Activated CD4-positive, alpha-beta memory T cell treated with anti-CD3 and anti-CD28 coated beads, Interleukin-2, amount 10 ng/mL, durations not matched to agents 7 days and 5 days (primary cell): ENCODE measurements at places on chromosomes 11 and 22. TPM values are rescaled to one million over a fixed set of nuclear protein-coding genes. Genes with fewer than 3 reads are reported as not detected.

GRCh38 chr22:37734964-37735451, 38.2 kb downstream of the TRIOBP start:
- no peak for DNase-seq

DNA sequence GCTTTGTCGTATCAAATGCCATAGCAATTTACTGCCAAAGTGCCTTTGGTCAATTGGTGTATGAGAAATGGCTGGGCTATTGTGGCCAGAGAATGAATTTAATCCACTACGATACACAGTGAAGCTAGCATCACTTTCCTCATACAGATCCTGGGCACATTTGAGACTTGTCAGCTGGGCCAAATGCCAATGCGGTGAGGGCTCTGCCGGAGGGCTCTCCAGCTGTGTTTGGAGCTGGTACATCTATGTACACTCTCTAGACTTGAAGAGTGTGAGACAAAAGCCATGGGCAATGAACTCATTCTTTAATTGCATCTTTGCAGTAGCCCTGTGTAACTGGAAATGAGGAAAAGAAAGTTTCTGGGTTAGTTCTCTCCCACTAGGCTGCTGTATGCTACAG, 1052.9 kb downstream of the NTM start:
- DNase-seq, result no peak

DNA sequence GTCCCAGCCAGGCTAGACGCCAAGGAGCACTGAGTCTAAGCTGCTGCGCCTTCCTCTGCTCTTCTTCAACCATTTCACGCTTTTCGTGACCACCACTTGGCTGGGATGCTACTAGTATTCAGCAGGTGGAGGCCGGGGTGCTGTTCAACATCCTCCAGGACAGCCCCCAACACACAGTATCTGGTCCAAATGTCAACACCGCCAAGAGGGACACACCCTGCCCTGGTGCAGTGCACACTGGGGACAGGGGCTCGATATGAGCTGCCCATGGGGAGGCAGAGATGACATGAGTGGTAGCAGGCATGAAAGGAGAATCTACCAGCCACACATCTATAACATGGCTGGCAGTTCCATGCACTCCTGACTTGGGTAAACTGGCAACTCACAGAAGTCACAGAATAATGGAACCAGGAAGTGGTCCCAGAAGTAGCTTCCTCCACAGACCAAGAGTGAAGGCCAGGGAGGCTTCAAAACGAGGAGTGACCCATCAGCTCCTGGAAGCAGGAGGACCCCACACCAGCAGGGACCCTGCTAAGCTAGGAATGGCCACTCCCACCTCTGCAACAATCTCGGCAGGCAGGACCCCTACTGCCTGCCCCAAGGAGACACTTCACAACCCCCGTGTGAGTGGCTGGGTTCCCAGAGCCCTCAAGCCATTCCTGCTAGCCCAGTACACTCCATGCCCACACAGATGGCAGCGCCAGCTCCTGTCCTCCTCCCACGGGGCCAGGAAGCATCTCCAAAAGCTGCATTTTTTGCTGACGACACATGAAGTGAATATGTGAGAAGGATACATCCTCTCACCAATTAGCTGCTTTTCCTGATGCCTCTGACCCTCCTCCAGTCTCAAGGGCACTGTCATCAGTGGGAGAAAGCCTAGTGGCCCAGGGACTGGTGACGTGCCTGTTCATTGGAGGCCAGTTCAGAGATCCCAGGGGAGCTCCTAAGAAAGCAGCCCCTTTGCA, 78.8 kb downstream of the DGCR2 start:
- DNase-seq, result no peak

GRCh38 chr11:27945348-27945747, 162.6 kb downstream of the KIF18A start:
- no peak for DNase-seq

The CLDN25 gene
- not detected for total RNA-seq

The PLAAT4 gene
- total RNA-seq, result 104 TPM

- DNase-seq, result no peak
Observed at GRCh38 chr11:102676084-102676483, 29.5 kb downstream of the MMP27 start.

DNA sequence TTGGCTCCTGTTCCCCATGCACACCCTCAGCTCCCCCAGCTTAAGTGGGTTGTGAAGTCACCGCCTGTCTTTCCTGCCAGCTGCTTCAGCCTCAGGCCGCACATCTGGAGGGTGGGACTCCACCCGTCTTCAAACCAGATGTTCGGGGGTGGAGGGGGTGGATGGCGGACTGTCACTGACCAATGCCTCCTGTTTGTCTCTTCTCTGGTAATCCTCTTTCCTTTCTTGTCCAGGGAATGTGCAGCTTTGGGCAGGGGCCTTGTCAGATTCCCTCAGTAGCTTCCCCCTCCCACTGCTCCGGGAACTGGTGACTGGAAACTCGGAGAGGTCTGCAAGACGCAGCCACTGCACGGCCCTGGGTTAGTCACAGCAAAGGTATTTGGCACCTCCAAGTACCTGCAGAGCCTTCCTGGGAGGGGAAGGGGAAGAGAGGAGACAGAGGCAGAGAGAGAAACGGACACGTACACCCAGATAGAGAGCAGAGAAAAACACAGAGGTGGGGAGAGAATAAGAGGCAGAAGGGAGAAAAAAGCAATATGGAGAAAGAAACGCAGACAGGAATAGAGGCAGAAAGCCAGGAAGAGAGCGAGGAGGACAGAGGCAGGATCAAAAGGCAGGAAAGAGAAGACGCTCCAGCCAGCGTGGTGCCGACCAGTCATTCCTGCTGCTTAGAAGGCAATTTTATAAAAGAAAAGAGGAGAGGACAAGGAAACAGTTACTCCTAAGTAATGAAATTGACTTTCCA, 56.1 kb upstream of the TIMP3 start:
- no peak for DNase-seq
